ENCODE measurements at places on chromosomes 2 and 18.

DNA sequence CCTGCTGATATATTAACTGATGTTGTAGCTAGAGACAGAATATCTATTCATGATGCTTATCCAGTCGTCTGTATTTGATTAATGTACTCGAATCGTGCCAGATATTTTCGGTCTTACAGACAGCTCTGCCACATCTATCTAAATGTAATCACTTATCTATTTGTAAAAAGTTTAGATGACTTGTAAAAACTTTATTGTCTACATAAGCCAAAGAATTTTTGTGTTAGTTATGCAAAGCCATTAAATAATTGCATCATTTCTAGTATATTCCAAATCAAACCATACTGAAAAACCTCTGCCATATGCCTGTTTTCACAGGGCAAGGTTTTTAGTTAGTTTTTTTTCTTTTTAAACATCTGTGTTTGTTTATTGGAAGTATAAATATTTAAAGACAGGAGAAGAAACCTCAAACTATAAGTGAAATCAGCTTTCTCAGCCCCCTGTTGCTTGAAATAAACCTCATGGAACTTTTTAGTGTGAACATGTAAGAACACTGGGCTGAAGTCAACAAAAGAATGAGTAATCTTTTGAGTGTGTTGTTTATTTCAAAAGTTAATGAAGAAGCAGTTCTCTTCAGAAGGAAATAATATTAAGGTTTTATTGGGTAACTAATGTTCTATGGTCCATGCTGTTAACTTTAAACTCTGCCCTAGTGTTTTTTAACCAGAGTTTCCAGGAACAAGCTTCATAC lies 657.6 kb upstream of the SYT4 start:
- DNase-seq: no peak

DNA sequence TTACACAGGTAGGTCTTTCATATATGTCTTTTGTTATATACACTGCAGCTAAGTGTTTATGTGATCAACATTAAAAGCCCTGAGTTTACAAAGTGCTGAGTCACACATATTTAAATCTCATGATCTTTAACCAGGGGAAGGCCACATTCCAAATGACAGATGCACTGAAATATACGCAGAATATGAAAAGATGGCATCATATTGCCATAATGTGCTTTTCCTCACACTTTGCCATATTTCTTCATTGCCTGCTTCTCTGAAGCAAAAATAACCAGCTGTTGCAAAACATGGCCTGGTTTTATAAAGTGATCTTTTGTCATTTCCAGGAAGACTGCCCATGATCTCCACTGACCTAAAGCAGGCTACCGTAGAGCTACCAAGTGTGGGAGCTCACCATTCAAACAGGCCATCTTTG lies 93.5 kb upstream of the MAPRE2 start:
- DNase-seq: no peak

GRCh38 chr2:59690849-59691248 lies 862.6 kb downstream of the BCL11A start:
- DNase-seq: no peak

DNA sequence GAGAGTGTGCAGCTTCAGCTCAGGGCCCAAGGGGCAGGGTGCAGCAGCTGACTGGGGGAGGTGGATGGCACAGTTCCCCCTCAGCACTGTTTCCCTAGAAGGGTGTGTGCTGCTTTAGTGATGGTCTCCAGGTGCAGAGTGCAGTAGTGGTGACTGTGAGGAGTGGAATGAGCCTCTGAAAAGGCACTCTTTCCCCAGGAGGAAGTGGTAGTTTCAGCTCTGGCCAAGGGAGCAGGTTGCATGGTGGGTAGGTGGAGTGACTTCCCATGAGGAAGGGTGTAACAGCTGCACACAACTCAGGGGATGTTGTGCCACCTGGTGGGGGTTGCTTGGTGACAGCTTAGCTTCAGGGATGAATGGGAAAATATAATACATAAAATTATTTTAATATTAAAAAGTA lies 251.5 kb upstream of the NXPH2 start:
- DNase-seq: no peak

GRCh38 chr2:27701676-27702075 lies 38.0 kb downstream of the SLC4A1AP start:
- no peak for DNase-seq

- DNase-seq: no peak
Measured at GRCh38 chr18:62409821-62410220, 84.7 kb downstream of the TNFRSF11A start.

GRCh38 chr2:6168485-6168884 lies 476.3 kb downstream of the SOX11 start:
- no peak for DNase-seq

DNA sequence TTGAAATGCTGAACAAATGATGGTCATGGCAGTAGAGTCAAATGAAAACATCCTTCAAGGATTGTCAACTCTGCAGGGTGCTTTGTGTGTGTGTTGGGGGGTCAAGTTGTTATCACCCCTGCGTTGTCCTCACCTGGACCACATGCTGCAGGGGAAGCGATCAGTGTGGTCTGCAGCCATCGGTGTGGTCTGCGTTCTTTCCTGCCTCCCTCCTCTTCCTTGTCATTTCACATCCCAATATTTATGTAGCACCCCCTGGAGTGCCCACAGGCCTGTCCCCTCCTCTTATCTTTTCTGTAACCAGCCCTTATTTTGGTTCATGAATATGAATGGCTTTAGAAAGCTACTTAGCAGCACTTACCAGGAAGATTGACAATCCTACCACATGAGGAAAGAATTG lies 38.9 kb downstream of the UGP2 start:
- no peak for DNase-seq

DNA sequence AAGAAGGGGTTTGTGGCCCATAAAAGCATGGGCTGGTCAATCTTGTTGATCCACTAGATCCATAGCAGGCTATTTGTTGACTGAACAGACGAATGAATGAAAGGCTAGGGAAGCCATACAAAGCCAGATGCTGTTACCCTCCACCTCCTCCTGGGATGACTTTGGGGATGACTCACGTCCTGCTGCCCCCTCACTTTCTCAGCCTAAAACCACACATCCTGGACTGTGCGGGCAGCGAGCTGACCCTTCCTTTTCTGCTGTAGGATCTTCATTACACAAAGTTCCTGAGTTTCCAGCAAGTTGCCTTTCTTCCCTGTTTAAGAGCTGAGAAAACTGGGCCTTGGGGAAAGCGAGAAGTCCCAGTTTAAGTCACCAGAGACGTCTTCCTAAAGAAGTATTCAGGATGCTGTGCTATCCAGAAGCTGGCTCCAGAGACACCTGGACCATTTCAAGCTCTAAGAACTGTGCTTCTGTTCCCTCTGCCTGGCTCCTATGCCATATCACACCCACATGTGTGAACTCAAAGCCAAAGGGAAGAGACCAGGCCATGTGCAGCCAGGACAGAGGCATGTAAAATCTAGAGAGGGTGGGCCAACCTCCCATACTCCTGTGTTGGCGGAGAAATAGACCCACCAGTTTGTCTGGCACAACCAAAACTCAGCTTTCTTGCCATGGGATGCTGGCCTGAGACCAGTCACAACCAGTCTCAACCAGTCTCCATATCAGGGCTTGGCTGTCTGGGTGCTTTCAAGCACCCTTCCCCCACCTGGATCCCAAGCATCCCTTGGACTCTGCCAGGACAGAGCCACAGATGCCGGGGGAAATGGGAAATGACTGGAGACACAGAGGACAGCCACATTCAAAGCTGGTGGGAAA lies 4.7 kb upstream of the SLC20A1 start:
- no peak for DNase-seq

DNA sequence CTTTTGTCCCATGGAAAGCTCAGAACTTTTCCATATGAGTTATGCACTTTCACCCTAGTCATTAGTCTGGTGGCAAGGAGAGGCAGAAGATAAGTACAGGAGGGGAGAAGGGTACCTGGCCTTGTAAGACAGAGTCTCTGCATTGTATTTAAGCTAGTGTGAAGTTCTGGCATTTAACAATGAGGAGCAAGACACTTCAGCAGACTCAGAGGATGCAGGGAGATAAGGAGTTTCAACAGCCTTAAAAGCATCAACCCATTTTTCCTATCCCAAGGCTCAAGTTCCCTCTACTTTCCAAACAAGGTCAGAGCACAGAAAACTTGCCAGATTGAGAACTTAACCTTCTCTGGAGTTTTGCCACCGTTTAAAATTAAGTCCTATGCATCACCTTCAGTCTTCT lies 348.2 kb upstream of the VRK2 start:
- no peak for DNase-seq

DNA sequence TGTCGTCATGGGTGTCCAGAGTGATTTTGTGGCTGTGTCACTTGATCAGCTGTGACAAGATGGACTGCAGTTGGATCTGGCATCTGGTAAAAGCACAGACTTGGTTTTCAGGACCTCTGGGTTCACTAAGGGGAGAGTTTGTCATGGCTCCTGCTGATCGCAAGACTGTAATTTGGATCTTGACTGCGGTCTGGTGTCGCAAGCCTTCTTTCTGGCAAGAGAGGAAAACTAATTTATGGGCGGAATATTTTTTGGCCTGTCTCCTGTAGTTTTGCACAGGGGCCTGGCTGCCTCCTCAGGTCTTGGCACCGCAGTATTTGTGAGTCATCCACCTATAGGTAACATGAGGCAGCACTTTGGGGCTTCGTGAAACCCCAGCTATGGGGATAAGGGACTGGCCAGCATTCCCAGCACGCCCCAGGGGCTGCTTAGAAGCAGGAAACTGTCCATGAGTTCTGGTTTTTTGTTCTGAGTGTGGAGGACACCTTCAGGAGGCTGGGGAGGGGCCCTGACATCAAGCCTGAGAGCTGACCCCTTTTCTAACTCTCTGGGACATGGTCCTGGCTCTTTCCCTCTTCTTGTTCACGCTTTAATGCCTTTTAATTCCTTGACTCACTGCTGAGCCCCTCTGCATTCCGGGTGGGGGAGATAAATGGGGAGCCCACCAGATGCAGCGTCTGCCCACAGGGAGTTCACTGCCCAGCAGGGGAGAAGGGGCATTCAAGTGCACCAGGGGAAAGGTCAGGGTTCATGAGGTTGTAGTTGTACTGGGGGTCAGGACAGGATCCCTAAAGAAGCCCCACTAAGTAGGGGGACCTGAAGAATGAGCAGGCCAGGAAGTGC lies 12.2 kb downstream of the SH3BP4 start:
- no peak for DNase-seq

DNA sequence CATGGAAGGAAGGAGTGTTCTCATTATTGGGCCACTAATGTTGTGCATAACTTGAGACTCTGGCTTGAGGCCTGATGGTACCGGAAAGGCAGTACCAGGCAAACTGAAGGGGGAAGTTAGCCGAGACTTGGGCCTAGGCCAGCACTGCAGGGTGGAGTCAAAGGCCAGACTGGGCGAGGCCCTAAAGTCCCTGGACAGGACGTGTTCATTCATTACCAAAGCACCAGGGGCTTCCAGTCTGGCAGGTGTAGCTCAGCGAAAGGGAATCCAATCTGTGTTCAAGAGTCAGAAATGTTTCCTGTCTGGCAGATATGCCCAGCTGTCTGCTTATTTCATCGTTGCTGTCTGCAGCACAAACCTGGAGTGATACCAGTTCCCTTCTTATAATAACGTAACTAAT lies 4.7 kb upstream of the ITSN2 start:
- DNase-seq: no peak

GRCh38 chr2:225008935-225009334 lies 33.3 kb downstream of the DOCK10 start:
- DNase-seq: no peak

DNA sequence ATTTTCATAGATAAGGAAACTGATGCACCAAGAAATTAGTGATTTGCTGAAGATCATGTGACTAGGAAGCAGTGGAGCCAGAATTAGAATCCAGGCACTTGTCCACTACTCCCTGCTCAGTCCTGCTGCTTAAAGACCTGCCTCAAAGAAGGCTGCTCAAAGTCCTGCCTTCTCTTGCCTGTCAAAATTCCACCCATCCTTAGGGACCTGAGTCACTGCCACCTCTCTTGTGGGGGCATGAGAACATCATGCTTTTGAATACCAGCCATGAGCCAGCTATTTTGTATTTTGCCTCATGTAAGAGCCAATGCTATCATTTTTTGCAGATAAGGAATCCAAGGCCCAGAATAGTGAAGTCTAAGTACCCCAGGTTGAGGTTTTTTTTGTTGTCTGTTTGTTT lies 47.1 kb downstream of the DDX1 start:
- no peak for DNase-seq

- no peak for DNase-seq
Measured at GRCh38 chr2:195532628-195533271, 124.3 kb upstream of the SLC39A10 start.

GRCh38 chr18:26619350-26619749 lies 71.0 kb upstream of the KCTD1 start:
- no peak for DNase-seq

GRCh38 chr2:71602115-71602495 lies 148.7 kb downstream of the DYSF start:
- DNase-seq: no peak

Data from amniotic stem cell (primary cell).